ENCODE measurements at places on chromosomes 5 and 9.

DNA sequence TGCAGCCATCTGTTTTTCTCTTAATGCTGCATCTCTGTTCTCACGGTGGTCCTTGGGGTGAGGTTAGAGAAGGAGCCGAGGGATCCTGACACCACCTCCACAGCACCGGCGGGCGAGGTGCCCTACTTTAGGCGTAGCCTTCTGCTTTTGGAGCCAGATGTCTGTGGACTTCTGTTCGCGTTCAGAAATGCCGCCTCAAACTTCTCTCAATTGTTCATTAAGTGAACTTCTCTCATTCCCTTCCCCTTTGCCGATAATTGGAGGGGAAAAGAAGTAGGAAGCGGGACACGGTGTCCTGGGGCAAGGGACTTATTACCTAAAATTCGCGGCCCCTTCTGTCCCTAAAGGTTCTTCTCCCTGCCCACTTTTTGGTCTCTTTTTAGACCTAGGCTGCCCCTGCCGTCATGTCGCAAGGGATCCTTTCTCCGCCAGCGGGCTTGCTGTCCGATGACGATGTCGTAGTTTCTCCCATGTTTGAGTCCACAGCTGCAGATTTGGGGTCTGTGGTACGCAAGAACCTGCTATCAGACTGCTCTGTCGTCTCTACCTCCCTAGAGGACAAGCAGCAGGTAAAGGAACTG is 455 bp downstream of the KIF20A start:
- no peak for DNase-seq

DNA sequence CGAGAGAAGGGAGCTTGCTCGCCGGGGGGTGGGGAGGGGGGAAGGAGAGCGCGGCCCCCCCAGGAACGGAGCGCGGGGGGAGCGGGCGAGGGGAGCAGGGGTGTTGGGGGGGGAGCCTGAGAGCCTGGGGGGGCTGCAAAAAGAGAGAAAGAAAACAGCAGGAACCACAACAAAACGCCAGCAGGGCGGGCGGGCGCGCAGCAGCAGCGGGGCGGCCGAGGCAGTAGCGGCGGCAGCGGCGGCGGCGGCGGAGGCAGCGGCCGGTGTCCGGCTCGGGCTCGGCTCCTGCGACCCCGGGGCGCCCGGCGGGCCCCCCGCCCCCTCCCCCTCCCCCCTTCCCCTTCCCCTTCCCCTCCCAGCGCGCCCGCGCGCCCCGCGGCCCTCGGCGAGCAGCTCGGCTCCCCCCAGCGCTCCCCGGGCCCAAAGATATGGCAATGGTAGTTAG is 1.6 kb downstream of the NR2F1 start:
- DNase-seq = no peak

DNA sequence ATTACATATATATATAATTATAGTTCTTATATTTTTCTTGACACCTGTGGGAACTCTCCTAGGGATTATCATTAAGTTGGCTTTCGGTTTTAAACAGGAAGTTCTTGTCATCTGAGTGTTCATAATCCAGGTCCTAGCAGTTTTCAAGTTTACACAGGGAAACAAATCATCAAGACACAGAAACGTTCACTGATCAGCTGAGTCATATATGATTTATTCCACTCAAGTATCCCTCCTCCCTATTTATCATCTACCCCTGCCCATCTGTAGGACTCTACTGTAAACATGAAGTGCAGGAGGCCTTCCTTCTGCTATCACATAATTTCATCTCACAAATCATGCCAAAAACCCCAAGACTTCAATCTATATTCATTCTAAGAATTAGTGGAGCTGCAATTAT is 6.3 kb downstream of the SLC25A51 start:
- DNase-seq = no peak

GRCh38 chr9:72473474-72474261 is 47.7 kb upstream of the TMC1 start:
- peak; percentile 35 for DNase-seq

- no peak for DNase-seq
These were observed 527.3 kb downstream of the CYLC2 start for GRCh38 chr9:103522409-103522808.

DNA sequence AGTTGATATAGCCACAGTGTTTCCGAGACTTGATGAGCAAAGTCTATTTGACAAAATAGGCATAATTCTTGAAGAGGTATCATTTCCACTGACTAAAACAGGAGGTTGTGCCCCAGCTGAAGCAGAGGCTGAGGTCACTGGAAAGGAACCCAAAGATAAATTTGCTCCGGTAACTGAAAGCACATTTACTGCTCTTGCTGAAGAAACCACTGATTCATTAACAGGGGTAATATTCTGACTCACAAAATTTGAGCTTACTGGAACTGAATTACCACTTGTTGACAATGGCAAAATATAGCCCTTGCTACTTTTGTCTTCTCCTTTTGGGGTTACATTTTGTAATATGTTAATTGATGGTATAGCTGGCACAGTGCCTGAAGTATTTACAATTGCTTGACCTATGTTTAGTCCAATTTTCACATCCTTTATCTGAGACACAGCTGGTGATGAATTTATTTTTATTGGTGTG is 30.2 kb downstream of the MLANA start:
- peak; percentile 54 for DNase-seq

DNA sequence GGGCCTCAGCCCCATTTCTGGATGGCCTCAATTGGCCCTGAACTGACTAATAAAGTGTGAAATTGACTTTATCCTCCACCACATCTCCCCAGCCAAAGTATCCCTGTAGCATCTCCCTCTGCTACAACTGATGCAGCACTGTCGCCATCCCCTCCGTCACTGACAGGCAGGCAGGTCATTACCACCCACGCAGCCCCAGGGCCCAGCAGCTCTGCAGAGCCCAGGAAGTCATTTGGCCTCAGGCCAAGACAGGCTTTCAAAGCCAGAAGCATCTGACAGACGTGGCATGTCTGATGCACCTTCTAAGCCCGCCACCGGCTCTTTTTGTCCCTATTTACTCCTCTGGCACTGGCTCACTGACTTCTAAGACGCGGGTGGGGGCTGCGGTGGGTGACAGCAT is 65.3 kb downstream of the ARHGEF37 start:
- no peak for DNase-seq

DNA sequence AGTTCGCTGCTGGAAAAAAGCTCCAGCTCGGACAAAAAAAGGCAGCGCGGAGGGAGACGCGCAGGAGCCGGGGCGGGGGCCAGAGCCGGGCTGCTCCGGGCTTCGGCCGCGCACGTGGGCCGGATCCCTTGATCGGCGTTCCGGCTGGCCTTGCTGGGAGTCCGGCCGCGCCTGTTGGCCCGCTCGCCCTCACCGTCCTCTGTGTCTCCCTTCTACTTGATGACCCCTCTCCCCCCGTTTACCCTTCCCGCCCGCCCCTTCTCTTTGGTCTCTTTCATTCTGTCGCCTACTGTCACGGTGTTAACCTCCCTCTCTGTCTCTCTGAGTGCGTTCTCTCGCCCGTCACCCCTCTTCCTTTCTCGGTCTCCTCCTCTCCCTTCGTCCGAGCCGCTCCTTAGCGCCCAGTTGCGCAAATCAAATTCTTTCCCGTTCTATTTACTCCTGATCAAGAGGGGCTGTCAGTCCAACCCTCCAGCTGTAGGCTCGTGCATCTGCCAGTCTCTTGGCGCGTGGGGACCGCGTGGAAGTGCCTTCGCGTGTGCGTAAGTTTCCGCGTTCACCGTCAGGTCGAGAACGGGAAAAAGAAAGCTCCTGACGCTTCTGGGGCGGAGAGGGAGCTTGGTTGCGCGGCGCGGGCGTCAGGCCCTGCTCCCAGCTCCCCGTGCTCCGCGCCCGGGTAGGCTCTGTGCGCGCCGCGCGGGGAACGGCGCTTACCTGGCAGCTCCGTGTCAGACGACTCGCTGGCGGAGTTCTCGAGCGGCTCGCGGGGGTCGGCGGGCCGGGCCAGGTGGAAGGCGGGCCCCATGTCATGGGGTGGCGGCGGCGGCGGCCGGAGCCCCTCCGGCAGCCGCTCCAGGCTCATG is 798 bp downstream of the PITX1 start:
- peak; percentile 46 for DNase-seq

GRCh38 chr5:6446626-6447309 is 1.9 kb upstream of the UBE2QL1 start:
- DNase-seq = no peak

DNA sequence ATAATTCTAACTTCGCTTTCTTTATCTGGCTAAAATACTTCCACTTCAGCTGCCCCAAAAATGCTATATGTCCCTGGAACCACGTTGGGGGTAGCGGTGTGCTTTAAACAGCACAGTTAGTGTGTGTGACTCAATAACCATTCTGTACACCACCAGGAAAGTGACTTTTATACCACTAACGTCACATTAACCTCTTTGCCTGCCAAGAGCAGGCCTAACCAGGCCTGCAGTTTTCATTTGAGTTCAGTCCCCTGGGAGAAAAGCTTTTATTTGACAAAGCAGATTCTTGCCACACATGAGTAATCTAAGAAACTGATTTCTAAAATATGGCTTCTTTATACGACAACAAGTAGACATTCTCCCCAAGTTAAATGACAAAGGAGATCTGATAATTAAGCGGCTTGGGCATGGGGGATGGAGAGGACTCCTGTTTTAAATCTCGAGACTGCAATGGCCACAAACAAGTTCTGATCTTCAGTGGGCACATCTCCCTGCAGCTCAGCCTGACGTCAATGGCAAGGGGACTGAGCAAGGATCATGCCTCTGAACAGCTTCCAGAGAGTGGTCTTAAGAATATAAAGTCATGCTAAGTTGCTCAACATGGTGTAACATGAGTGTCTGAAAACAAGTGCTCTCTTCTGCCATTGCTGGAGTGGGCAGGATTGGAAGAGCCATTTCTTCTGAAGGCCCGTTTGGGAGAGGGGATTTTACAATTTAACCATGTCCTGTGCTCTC is 91.8 kb downstream of the GLIS3 start:
- DNase-seq = peak; percentile 79

GRCh38 chr5:167485061-167485774 is 806.2 kb upstream of the WWC1 start:
- DNase-seq = no peak

DNA sequence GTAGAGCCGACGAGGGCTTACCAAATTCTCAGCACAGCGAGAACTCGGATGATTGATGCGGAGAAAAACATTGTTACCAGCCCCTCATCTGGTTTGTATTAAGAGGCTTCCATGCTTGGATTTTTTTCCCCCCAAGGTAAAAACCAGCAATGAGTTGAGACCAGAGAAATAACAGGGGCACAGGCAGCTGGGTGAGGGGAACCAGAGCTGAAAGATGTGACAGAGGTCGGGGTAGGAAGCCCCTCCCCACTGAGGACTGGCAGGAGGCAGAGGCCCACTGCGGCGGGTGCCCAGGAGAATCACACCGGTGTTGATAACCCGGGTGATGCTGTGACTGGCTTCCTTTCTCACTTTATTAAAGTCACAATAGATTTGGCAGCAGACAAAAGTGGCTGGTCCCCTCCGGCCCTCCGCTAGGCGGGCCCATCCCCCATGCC is 116.5 kb upstream of the PHYKPL start:
- peak; percentile 13 for DNase-seq

DNA sequence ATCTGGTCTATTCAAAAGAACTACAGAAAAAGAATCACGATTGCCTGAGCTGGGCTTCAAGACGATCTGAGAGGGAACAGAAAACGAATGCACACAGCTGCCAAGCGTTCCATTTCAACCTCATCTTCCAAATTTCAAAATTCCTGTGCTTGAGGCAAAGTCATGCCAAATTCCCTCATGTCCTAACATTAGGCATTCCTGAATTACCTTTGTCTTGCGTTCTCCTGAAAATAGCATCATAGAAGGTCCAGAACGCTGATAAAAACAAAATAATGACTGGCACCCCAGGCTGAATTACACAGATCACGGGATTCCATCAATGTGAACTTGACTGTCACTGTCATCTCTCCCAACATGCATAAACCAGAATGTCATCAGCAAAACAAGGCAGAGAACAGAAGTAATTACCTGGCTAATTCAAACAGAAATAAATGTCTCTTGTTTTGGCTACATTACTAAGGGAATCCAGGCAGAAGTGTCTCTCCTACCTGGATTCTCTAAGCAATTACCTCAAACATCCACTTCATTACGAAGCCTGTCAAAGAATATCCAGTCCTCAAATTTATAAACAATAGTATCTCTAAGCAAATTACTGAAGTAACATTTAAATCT is 12.0 kb upstream of the CDH6 start:
- DNase-seq = no peak

GRCh38 chr5:128764601-128765310 is 200.5 kb upstream of the SLC27A6 start:
- DNase-seq = no peak
